Ureter (tissue), 1 donor: ENCODE measurements at places on chromosomes 2 and 18. TPM values are rescaled to one million over a fixed set of nuclear protein-coding genes. Genes with fewer than 3 reads are reported as not detected.

SKOR2 gene
- not detected for total RNA-seq

SH3BP4 gene
- total RNA-seq: 29.9 TPM

SPR gene
- 17.1 TPM for total RNA-seq

SLC4A5 gene
- total RNA-seq: 7.2 TPM
